ENCODE measurements at places on chromosomes 3 and 15. TPM values are rescaled to one million over a fixed set of nuclear protein-coding genes. Genes with fewer than 3 reads are reported as not detected.

GRCh38 chr15:42890161-42890913 is 30.2 kb downstream of the TTBK2 start:
- DNase-seq = peak; percentile 22

DNA sequence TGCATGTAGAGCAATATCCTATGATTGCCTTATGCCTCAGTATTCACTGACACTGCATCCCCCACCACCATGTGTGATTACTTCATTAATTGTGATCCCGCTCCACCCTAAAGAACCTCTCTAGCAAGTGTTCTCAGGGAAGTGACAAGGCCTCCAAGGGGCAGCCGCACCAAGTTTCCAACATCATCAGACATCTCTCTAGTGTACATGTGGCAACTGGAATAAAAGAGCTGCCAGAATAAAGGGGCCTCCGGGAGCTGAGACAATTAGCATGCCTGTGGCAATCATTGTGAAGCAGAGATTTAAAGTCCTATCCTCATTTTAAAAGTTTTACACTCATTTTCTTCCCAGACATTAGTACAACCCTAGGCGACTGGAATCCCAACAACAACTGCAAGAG is 902.1 kb upstream of the SEMA6D start:
- no peak for DNase-seq

Gene ALPK3
- 0.86 TPM for total RNA-seq

DNA sequence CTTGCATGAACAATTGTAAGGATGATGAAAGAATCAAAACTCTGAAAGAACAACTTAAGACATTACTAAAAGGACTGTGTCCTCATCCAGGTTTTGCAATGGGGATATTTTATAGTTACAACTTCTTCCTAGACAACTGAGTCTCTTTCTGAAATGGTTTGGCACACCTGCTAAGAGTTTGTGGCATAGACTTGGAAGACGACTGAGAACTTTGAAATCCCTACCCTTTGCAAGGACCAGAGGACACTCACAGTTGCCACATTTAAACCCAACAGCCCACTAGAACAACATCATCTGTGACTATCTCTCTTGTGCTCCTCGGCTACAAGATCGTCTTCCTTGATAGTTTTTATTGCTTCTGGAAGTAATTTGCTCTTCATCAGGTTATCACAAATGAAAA is 342.4 kb downstream of the RORA start:
- DNase-seq = no peak

GRCh38 chr3:45548681-45549075 is 45.9 kb upstream of the LIMD1 start:
- DNase-seq = no peak

Gene CPB1
- not detected for total RNA-seq

- peak; percentile 40 for DNase-seq
Measured at GRCh38 chr15:25372298-25372697, 66.5 kb downstream of the UBE3A start.
